ENCODE measurements at places on chromosomes 2 and 18. TPM values are rescaled to one million over a fixed set of nuclear protein-coding genes. Genes with fewer than 3 reads are reported as not detected.

VAMP8 gene
- total RNA-seq: 85.5 TPM

GRCh38 chr2:170143045-170143717 lies 34.8 kb upstream of the MYO3B start:
- no peak for DNase-seq

DNA sequence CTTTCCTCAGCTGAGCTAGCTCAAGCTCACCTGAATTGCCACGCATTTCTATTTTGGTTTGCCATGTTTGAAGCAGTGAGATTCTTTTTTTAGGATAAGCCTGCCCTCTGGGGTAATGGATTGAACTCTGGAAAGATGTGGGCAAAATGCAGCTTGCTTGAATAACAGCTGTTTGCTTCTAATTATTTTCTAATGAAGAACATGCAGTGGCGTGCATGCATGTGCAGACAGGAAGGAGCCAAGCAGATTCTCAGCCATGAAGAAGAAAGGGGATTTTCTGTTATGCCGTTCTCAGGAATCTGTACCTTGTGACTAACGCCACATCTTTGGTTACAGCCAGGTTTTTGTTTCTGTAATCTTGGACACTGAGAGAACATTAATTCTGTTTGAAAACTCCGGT lies 171.2 kb downstream of the ANTXR1 start:
- no peak for DNase-seq

GRCh38 chr2:229620289-229620688 lies 94.1 kb downstream of the DNER start:
- no peak for DNase-seq

HIBCH gene
- 34.4 TPM for total RNA-seq

PLA2R1 gene
- total RNA-seq: 0.26 TPM

- DNase-seq: no peak
Measured at GRCh38 chr2:2877427-2877826, 500.2 kb downstream of the EIPR1 start.

GRCh38 chr2:30422444-30423040 lies 24.5 kb upstream of the LCLAT1 start:
- DNase-seq: no peak

AQP12A gene
- not detected for total RNA-seq

DNA sequence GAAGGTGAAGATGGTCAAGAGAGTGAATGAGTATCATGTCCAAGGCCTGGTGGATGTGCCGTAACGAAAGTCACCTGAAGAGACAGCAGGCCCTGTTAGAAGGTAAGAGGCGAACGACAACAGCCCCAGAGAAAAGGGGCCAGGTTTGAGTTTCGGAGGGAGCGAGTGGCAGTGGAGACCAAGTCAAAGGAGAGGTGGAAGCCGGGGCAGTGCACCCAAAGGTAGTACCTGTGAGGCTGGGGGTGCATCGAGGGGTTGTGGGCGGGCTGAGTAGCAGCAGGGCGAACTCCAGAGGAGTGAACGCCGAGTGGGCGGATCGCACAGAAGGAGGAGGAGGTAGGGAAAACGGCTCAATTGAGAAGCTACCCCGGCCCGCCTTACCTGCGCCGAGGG lies 358 bp downstream of the USP37 start:
- DNase-seq: no peak

- DNase-seq: no peak
Measured at GRCh38 chr2:224716201-224716600, at the start of gene CCDC195. Gene CCDC195, minus strand, starts transcription at chr2:224716365. Its CDS starts 0 bp downstream, at chr2:224716365.

DNA sequence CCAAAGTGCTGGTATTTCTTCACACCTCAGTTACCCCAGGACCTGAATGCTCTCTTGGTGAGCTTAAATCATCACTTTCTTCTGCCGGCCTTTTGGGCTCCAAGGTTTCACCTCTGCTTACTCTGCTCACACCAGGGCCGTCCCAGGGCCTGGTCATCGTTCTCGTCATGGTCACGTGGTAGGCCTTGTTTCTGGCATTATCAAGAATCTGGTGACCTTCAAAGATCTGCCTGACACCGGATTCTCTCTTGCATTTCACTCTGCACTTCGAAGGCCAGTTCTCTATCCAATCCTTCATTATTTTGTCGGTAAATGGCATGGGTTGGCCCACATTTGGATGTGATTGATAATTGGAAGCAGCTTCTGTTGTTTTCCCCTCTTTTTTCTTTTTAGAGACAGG lies 80.5 kb downstream of the HRH4 start:
- DNase-seq: no peak

DNA sequence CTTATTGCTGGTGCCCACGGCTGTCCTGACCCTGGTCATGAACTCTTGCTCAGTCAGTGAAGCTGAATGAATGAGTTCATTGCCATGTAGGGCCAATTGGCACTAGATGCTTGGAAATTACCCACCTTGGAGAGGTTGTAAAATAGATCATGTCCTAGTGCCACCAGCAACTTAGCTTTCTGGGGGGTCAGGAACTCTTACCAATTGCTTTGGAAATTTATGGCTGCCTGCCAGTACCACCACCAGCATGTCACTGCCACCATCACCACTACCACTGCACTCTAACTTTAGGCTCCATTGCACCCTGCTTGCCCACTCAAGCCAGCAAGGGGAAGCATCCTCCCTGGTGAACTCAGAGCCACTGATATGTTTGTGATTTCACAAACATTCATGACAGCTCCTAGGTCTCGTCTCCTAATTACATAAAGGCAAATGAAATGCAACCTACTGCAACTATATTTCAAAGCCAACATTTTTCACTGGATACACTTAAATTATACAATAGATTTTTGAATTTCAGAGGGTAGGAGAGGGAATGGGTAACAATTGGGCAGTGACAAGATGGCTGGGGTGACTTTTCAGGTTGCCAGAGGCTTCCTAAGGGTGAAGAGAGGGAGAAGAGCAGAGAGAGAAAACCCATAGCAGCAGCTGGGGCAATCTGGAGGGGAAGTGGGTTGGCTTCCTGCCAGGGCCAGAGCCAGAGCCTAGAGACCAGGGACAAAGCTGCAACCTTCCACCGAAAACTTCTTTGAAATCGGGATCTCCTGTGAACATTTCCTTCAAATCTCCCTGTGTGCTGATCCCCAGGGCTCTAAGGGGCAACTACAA lies 3.5 kb upstream of the EMILIN1 start:
- no peak for DNase-seq

EHBP1 gene
- 123 TPM for total RNA-seq

DNA sequence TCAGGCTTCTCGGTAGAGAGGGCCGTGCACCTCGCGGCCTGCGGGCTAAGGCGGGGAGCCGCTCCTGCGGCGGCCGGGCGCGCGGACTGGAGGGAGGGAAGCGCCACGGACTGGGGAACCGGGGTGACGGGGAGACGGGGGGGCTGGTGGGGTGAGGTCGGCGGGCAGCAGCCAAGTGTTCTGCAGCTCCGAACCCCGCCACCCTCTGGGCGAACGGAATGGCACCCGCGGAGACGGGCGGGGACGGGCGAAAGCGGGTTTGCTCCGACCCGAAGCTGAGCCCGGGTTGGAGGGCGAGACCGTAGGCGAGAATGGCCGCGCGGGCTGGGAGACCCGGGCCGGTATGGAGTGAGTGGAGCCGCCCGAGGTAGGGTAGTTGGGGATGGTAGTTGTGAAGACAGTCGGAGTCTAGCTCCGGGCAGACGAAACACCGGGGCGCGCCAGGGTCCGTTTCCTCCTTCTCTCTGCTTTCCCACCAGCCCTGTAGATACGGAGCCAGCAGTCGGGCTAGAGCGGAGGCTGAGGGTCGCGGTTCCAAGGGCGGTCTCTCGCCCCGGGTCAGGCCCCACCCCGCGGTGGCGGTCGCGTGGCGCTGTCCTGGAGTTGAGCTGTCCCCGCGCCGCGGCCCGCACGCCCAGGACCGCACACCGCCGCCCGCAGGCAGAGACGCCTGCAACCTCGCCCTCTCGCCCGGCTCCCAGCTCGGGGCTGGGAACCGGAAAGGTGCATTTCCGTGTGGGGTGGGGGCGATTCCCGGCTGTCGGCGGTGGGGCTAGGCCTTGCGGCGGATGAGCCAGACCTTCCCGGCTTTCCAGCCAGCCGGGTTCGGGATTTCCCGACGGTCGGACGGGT lies 160.3 kb upstream of the SIX2 start:
- peak; percentile 42 for DNase-seq

NT5DC4 gene
- total RNA-seq: 4.0 TPM

DNA sequence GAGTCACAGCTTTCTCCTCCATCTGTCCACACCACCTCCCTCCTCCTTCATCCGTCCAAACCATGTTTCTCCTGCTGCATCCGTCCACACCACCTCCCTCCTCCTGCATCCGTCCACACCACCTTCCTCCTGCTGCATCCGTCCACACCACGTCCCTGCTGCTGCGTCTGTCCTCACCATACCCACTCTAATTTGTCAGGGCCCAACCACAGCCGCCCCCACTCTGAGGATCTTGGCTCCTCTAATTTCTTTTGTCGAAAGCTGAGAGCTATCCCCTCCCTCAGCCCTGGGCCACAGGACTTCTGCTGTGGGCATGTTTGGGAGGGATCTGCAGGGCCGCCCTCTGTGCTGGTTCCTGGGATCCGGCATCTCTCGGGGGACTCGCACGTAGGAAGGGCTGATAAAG lies 67.4 kb downstream of the TPO start:
- DNase-seq: peak; percentile 17

- peak; percentile 61 for DNase-seq
Measured at GRCh38 chr18:26091047-26091630, 726 bp upstream of the SS18 start.

- no peak for DNase-seq
Measured at GRCh38 chr2:112141626-112142007, 3.4 kb downstream of the FBLN7 start.

CDK15 gene
- total RNA-seq: not detected

HOXD12 gene
- total RNA-seq: not detected

DNA sequence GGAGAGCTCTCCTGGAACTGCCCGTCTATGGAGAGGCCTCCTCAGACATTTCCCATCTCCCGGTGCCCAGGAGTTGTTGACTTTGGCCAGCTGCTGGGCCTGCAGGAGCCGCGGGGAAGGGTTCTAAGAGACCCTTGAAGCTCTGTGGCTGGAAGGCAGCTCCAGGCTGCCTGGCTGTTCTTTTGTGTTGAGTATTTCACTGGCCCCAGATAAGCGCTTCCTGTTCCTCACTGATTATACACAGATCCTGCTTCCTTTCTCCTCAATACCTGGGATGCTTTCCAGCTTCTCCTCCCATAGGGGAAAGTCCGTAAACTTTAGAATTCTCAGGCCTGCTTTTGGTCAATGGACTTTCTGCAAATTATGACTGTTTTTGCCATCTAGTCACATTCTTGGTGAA lies 57.8 kb downstream of the TGOLN2 start:
- no peak for DNase-seq

TFPI gene
- total RNA-seq: 31.0 TPM

ICOS gene
- total RNA-seq: not detected

LINC00305 gene
- total RNA-seq: not detected

HOXD3 gene
- 1.5 TPM for total RNA-seq

SAG gene
- total RNA-seq: not detected

DNA sequence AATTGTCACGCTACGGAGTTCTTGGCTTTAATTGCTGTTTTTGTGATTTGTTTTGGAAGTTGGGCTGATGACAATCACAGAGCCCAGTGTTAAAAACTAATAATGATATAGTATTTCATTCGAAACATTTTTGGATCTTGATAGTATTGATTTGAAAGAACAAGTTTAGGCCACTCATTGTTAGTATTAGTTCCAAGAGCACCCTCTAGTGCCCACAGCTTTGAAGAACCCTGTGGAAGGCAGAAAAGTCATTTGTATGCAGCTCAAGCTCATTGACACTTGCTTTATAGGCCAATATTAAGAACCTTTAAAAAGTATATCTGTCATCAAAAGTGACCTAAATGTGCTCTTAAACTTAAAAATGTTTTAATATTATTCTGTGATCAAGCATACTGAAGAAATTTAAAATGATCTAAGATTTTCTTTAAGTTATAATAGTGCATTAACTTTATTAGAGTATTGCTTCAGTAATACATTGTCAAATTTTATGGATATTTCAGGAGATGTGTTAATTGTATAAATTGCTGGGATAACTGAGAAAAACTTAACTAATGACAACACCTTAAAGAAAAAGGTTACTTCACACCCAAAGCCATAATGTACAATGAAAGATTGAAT lies 191.0 kb downstream of the GRB14 start:
- DNase-seq: peak; percentile 39

PELI1 gene
- total RNA-seq: 64.1 TPM

DNA sequence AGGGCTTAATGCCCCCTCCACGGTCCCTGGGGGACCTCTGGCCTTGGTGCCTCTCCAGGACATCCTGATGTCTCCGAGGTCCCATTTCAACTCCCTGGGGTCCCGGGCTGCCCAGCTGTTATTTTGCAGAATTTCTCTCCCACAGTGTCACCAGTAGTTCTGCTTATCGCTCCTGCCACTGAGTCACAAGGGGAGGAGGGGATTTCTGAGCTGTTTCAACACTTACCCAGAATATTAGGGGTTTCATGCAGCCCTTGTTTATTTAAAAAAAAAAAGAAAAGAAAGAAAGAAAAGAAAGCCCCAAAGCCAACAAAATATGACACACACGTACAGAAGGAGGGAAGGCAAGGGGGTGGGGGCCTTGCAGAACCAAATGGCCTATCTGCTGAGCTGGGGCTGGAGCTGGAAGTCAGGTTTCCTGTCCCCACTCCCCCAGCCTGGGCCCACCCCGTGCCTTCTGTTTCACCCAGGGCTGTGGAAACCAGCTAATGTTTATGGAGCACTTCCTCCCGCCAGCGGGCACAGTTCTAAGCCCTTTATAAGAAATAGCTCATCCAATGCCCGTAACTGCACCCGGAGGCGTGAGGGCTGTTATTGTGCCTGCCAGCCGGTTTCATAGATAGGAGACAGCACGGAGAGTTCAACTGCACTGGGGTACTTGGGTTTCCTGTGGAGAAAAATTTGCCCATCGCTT lies 8.4 kb upstream of the ARID5A start:
- DNase-seq: no peak

GRCh38 chr2:236986524-236987330 lies 99.0 kb upstream of the COPS8 start:
- no peak for DNase-seq

DNA sequence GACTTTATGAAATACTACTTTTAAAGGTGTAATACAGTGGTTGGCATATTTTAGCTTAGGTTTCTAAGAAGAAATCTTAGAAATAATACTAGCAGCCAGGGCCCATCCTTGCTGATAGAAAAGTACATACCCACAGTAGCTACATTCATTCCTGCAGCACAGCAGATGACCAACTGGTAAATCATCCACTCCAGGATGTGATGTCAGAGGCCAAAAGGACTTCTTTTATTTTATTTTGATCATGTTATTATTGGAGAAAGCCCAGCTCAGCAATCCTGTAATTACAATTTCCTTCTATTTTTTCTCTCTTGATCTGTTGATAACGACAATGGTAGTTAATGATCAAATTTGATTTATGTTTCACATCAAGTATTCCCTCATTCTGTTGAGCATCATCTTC lies 18.0 kb upstream of the TTN start:
- no peak for DNase-seq

DNA sequence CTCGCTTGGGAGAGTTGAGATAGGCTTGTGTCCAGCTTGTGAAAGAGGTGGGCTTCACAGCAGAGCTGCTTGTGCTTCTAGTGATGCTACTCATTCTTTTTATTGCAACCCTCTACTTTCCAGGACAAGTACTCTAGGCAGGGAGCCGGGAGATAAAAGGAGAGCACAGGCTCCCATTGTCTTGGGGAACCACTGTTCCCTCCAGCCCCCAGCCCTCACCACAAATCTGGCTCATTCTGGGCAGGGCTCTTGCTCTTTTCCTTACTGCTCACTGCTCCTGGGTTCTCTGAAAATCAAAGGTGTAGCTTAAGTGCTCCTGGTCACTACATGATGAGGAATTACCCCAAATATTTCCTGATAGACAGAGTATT lies 81.4 kb downstream of the CABYR start:
- DNase-seq: no peak
